ENCODE measurements at places on chromosomes 2 and 18.

GRCh38 chr2:33134086-33134771, 187.5 kb downstream of the LTBP1 start:
- peak; percentile 94 for DNase-seq

- no peak for DNase-seq
Observed at GRCh38 chr2:140929849-140930248, 1201.0 kb downstream of the LRP1B start.

DNA sequence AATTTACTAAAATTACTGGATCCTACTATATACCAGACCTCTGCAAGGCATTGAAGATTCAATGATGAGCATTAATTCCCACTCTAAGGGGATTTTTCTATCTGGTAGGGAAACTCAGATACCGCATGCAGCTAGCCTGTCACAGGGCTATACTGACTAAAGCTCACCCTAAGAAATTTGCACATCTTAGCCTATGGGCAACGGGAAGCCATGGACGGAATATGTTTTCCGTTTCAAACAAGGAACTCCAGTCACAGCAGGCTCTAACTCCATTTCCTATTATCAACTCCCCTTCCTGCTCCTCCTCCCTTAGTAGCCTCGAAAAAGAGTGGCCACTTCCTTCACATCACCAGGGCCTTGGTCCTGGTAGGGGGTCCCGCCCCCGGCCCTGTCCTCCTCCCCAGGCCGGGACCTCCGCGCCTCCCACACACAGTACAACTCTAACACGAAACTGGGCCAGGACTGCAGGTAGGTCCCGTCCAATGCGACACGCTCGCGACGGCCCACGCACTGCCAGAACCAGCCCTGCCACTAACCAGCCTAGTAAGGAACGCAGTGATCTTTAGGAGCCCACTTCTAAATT, 659 bp upstream of the COX5B start:
- DNase-seq: peak; percentile 35

GRCh38 chr18:11857177-11857887, 6.1 kb downstream of the CHMP1B start:
- peak; percentile 100 for DNase-seq

DNA sequence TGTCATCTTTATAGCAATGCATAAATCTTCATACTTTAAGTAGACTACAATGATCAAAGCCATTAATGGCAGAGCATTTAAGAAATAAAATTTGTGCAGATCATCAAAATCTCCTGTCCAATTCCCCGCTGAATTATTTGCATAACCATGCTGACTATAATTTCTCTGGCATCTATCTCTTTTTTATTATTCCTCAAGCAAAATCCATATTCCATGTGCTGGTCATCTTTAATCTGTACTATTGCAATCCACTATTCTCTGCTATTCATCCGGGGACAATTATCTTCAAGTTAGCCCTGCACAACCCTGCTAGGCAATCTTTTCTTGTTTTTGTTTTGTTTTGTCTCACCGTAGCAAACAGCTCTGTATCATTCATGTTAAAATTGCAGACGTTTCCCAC, 1469.6 kb upstream of the NXPH2 start:
- no peak for DNase-seq

DNA sequence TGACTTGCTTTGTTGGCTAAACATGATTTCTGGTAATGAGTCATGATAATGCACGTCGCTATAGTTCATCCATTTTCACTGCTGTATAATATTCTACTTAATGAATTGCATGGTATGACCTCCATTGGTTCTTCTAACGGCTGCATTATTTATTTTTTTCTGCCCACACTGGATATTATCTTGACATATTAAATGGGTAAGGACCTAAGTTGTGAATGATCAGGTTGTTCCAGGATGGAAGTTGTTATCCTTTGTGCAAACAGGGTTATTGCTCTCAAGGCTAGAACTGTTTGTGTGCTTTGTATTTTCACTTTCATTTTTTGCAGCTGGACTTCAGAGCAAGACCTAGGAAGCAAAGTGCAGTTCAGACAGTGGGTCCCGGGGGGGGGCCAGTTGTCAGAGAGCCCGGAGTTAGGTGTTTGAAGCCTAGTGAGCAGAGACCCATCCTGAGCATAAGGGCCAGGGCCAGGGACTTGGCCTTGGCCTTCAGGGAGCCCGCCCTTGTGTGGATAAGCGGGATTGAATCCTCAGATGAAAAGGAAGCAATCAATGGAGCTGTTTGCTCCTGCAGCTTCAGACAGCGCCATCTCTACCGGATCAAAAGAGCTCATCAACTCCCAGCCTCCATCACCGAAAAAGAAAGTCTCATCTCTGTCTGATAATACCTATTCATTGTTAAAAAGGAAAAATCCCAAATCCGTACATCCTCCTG, 48.2 kb downstream of the AGAP1 start:
- no peak for DNase-seq

GRCh38 chr2:223727562-223727961, 109.8 kb downstream of the AP1S3 start:
- DNase-seq: peak; percentile 79

DNA sequence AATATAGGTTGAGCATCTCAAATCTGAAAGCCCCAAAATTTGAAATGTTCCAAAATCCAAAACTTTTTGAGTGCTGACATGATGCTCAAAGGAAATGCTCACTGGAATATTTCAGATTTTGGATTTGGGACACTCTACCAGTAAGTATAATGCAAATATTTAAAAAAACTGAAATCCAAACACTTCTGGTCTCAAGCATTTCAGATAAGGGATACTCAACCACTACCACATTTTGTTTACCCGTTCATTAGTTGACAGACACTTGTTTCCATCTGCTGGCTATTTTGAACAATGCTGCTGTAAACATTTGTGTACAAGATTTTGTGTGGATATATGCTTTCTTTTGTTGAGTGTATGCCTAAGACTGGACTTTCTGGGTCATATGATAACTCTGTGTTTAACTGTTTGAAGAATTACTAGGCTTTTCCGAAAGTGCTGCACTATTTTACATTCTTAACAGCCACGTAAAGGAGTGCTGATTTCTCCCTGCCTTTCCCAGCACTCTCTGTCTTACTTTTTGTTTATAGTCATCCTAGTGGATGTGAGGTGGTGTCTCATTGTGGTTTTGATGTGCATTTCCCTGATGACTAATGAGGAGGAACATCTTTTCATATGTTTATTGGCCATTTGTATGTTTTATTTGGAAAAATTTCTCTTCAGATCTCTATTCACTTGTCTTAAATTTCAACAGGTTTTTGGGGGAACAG, 19.5 kb upstream of the DCDC2C start:
- peak; percentile 40 for DNase-seq

- no peak for DNase-seq
Observed at GRCh38 chr2:79200762-79201161, 41.2 kb upstream of the REG3A start.

DNA sequence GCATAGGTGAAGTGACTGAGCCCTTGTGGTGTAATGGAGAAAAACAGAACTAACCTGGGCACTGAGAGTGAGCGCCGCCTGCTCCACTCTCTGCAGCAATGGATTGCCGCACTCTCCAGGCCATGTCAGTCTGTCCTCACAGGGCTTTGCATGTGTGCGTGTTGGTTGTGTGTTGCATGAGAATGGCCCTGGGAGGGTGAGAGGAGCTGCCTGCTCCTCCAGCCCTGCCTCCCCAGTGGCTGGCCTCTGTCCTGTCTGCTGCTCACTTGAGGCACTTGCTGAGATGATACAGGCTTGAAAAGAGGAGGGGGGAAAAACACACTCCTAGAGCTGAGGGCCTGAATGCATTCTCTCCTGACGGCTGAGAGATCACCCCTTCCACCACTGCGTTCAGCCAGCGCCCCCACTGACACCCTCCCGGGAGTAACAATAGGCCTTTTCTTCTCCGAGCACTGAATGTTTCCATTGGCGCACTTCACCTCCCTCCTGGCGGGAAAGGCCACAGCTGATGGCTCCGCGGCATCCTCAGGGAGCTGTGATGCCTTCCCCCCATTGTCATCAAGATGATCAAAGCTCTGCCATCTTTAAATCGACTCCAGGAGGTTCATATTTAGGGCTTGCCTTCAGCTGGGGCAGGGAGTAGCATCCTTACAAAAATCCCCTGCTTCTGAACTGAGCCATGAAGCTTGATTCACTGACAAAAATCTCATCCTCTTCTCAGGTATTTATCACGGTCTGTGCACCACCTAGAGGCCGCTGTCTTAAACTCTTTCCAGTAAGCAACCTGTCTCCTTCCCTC, 49.9 kb upstream of the DAPL1 start:
- DNase-seq: peak; percentile 78

DNA sequence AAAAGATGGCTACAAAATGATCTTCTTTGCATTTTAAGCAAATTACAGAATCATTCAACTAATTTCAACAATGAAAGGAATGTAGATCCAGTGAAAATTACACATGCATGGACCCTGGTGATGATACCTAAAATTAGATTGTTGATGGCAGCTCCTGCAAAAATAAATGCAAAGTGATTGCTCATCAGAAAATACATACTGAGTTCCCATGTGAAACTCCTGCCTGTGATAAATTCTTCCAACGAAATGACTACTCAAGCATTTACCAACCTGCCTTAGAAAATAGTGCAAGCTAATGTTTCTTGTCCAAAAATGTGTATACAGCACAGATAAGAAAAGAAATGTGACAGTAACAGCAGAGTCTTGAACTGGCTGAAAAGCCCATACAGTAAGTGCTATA, 300.0 kb upstream of the REV1 start:
- DNase-seq: no peak

DNA sequence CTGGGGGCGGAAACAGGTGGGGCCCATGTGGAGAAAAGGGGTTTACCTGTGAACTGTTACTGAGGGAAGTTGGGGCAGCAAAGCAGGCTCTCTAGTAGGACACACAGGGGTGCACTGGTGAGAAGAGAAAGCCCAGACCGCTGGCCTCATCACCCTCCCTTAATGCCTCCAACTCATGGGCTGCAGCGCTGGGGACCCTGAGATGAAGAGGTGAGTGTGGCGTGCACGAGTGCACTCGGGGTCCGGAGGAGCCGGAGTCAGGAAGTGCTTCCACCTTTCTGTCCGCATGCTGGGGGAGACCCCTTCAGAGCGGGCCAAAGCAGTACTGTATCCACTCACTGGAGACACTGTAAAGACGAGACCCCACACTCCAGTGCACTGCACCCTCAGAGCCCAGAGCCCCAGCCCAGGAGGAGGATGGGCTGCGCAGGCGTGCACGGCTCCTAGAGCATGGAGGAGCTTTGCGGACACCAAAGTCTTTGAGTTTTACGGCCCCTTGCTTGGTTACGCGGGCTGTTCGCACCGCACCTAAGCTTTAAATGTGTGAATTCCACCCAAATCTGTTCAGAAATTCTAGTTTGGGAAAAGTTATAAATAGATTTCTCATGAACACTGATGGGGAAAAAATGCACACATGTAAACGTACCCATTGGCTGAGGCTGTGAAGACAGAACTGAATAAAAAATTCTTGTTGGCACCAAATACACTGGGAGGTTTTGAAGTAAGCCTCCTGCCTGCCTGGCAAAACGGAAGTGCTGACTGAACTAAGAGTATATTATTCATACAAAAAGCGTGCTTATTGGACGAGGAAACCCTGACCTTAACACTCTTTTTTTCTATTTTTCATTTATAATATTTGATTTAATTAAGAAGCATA, 45.4 kb upstream of the PPP4R1 start:
- DNase-seq: no peak
